NK-92 treated with Interleukin-12 subunit alpha and Interleukin-12 subunit beta, amount 100 ng/mL, for 24 hours (cell line): ENCODE measurements at places on chromosomes 12 and 14.

GRCh38 chr14:75446447-75446846, 18.6 kb downstream of the JDP2 start:
- no peak for DNase-seq

GRCh38 chr12:132550830-132551640, 59.3 kb downstream of the LRCOL1 start:
- no peak for DNase-seq

DNA sequence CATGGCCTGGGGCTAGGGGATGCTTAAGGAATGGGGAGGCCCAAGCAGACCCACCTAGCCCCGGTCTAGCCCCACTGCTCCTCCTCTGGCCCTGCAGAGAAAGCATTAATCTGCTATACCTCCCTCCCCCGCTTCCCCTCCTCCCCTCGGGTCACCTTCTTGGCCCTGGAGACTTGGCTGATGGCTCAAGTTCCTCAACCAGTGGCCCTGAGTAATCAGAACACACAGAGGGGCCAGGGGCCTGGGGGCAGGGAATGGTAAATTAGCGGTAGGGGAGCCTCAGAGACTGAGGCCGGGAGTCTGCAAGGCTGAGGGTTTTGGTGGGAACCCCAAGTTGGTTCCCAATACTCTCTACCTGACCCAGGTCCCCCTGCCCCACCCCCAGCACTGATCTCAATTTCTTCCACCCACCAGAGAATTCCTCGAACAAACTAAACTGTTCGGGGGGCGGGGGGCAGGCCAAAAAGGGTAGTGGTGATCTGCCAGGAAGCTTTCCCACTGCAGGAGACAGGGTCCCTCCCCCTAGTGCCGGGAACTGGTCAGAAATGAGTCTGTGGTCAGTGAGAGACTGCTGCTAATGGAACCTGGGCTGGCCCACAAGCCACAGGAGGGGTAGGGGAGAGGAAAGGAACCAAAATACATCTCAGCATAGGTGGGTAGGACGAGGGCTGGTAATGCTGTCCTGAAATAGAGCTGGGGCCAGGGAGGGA, 12.8 kb upstream of the SMARCD1 start:
- no peak for DNase-seq

GRCh38 chr12:25382311-25383106, 131.8 kb upstream of the KRAS start:
- no peak for DNase-seq

DNA sequence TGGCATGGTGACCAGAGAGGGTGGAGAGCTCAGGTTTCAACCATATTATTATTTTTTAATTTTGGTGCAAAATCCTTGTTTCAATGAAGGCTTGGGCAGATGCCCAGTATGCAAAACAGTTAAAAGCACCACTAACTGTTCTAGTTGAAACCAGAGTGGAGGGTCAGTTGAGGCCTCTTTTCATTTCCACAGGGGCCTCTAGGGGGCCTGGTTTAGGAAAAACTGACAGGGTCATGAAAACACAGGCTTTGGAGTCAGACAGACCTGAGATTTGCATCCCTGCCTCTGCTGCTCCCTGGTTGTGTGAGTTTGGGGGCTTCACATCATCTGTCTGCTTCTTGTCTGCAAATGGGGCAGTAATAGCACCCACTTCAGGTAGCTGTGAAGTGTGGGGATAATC, 3.3 kb upstream of the RPH3A start:
- DNase-seq: no peak

GRCh38 chr14:32525591-32525990, 196.5 kb downstream of the AKAP6 start:
- DNase-seq: no peak

- DNase-seq: no peak
These were observed 10.0 kb downstream of the PGF start for GRCh38 chr14:74945261-74945851.

DNA sequence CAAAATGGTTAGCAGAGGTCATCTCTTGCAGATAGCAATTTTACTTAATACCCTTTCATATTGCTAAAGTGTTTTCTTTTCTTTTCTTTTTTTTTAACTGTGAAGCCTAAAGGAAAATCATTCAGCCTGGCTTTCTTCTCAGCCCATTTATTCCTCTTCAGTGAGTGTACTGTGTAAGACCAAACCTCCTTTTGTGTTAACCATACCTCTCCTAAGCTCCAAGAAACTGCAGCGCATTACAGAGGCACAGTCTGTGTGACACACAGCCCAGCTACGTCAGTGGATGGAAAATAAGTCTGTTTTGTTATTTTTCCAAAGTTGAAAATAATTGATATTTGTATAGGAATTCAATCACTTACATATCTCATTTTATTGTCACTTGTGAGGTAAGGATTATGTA, 21.7 kb downstream of the DCAF5 start:
- DNase-seq: no peak

DNA sequence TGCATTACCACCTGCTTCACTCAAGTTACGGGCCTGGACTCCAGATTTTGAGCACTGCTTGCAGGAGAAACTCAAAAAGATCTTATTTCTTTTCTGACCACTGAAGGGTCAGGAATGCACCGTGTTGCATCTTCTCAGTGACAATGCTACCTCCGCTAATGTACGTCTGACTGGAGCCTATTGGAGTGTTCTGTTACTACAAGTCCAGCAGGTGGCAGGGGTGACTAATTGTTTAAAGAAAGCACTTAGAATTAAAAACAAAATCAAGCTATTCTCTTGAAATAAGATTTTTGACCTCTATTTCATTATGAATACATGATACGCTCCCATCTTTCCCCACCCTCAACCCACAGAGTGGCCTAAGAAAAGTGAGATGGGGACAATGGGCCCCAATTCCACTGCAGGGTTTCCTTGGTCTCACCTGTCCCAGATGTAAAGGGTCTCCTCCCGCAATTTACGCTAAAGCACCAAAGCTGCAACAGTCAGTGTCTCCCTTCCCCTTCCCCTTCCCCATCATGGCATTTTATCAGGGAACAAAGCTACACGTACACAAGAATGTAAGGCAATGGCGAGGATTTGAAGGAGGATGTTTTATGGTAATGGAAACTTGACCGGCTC, 2.2 kb downstream of the TBPL2 start:
- DNase-seq: no peak

- no peak for DNase-seq
These were observed 121.3 kb downstream of the PTPRO start for GRCh38 chr12:15443611-15444010.

GRCh38 chr14:32623300-32624093, 294.4 kb downstream of the AKAP6 start:
- no peak for DNase-seq

GRCh38 chr12:20436316-20436715, 68.0 kb downstream of the PDE3A start:
- no peak for DNase-seq

- DNase-seq: no peak
These were observed 620 bp upstream of the NID2 start for GRCh38 chr14:52069307-52070050.

DNA sequence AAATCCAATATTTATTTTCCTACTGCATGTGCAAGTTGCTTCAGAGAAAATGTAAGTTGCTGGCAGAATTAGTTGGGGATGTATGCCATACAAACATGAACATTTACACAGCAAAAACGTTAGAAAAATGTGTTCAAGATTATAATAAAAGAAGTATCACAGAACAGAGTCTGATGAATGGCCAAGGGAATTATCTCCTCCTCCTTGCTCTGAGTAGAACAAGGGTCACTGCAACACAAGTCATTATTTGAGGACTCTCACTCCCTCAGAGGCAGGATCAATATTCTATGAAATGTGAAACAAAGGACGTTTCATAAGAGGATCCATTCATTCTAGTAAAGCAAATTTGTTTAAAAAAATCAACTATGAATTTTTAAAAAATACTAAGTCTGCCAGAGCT, 177.8 kb downstream of the PRKD1 start:
- DNase-seq: no peak

DNA sequence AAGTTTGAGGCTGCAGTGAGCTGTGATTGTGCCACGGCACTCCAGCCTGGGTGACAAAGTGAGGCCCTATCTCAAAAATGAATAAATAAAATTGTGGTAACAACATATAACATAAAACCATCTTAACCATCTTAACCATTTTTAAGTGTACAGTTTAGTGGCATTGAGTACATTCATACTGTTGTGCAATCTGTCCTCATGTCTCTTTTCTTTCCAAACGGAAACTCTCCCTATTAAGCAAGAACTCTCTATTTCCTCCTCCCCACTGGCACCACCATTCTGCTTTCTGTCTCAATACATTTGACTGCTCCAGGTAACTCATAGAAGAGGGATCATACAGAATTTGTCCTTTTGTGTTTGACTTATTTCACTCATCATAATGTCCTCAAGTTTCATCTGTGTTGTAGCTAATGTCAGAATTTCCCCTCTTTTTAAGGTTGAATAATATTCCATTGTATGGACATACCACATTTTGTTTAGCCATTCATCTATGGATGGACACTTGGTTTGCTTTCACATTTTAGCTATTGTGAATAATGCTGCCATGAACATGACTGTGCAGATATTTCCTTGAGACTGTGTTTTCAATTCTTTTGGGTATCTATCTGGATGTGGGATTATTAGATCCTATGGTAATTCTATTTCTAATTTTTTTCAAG, 4.4 kb upstream of the MARK3 start:
- no peak for DNase-seq

- no peak for DNase-seq
These were observed 111.9 kb downstream of the PAX9 start for GRCh38 chr14:36773558-36773957.

DNA sequence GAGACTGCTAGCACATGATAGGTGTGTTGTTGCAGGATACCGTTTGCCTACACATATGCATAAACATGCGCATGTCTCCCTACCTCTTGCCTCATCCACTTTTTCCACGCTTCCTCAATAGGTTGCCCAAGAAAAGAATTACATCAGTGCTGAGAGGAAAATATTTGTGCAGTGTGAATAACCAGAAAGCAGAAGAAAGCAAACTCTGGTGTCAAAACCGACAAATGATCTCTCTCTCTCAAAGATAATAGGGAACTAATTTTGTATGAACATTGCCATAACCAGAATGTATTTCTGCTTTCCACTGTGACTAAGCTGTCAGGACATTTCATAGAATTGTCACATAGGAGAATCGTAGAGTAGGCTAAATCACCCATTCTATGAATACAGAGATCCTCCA, 1.3 kb downstream of the CLEC7A start:
- no peak for DNase-seq

- DNase-seq: no peak
These were observed 9.0 kb upstream of the GPR135 start for GRCh38 chr14:59474172-59474571.
